Prostate gland (tissue), 2 donors: ENCODE measurements at places on chromosomes 2 and 18. TPM values are rescaled to one million over a fixed set of nuclear protein-coding genes. Genes with fewer than 3 reads are reported as not detected.

- no peak for DNase-seq
Measured at GRCh38 chr2:119751706-119752105, 8.0 kb upstream of the PTPN4 start.

BMP10 gene
- total RNA-seq = not detected

C2orf92 gene
- 2.0 TPM for total RNA-seq

DNA sequence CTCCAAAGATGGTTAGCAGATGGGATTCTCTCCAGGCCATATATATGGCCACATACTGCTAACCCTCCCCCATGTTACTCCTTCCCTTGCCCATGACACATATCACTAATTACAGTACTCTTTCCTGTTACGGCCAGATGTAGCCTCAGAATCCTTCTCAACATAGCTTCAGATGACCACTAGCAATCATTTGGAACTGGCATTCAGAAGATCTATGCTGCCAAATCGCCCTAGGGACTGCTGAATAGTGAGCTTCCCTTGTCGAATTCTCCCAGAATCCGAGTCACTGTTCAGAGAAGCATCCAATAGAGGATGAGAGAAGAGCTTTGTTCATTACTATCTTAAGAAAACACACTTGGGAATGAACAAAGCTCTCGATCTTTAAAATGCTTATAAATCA lies 121.2 kb upstream of the TANK start:
- DNase-seq = no peak

DNA sequence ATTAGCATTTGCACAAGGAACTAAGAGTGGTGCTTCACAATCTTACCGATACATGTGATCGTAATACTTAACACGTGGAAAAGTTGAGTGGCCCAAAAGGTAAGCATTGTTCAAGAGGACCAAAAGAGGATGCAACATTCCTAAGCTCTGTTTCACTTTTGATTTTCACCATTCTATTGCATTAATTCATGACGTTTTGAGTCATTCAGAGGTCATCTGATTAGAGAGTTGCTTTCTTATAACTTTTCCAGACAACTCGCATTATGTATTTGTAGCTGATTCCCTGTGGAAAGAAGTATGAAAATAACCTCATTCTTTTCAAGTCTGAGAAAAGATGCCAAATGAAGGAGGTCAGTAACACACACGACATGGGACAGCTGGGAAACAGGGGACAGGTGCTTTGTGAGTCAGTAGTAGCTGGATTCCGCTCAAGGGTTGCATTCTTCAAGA lies 344.4 kb downstream of the RND3 start:
- DNase-seq = no peak

GRCh38 chr2:227846831-227847230 lies 24.6 kb upstream of the DAW1 start:
- DNase-seq = no peak

C2orf81 gene
- 6.8 TPM for total RNA-seq

- no peak for DNase-seq
Measured at GRCh38 chr2:74815941-74816340, 18.0 kb upstream of the HK2 start.

DNA sequence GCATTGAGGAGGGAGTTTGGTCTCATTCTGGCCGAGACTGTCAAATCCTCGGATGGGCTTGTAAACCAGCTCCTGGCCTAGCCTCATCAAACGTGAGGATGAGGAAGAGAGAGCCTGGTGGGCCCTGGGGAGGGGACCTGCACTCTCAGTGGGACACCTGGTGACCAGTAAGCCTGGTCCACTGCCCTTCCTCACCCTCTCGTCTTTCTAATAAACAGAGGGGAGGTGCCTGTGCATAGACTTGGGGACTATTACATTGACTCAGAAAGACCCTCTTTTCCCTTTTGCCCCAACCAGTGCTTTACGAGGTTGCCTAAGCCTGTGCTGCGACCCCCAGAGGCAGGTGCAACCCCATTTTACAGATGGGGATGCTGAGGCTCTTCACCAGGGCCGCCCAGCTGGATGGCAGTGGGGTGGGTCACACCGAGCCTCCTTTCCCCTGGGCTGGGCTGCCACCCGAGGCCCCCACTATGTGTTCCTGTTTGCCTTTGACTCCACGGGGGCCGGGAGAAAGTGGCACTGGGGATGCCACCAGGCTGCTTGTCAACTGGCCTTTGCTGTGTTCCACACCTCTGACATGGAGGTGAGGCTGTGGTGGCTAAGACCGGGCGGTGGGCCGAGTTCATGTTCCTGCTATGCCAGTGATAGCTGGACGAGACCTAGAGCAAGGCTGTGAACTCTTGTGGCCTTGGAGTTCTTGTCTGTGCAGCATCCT lies 85.9 kb downstream of the GLI2 start:
- DNase-seq = no peak

DNA sequence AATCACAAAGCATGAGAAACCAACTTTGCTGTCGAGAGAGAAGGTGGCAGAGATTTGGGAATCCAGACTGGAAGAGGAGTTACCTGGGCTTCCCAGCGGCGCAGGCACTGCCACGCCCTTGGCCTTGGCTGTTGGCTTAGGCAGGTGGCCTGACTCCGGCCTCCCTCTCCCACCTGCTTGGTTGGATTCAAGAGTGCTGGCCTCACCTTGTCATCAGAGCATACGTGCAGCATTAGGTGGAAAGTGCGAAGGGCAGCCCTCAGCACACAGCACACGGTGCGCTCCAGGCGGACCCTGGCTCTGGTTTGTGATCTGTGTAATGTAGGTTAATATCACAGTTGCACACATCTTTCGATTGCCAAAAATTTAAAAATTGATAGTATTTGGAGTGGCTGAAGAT lies 19.2 kb upstream of the ASB1 start:
- no peak for DNase-seq

DNA sequence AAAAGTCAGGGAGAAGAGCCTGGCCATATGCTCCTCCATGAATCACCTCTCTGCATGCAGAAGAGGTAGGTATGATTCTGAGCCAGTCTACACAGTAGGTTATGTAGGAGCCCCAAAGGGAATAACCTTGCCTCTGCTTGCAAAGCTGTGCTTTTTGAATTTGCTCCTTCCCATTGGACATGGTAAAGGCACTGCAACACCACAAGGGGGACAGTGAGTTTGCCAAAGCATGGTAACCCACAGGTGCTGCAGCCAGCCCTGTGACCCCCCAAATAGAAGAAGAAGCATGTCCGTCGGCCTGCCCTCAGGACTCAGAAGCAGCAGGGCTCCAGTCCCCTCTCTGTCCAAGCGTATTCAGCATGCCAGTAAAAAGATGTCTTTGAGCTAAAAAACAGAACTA lies 51.0 kb upstream of the BCL2L11 start:
- DNase-seq = no peak

VIT gene
- 10.7 TPM for total RNA-seq
